H1 (cell line): ENCODE measurements at places on chromosomes 7 and 10. TPM values are rescaled to one million over a fixed set of nuclear protein-coding genes. Genes with fewer than 3 reads are reported as not detected.
A peak's percentile ranks its signal among the peaks of the same experiment; 100 is the strongest.

PON1 gene
- total RNA-seq = not detected in 2 replicates

SEMA3C gene
- total RNA-seq = 0.98 and 1.4 TPM in 2 replicates

GRCh38 chr10:4144817-4145216 lies 359.8 kb upstream of the KLF6 start:
- no peaks in the 10 kb centered on the region for H3K4me1 ChIP-seq
- H3K27me3 ChIP-seq = no peaks in the 10 kb centered on the region
- no peak overlapping the region for H3K27ac ChIP-seq
- H3K4me3 ChIP-seq = no peak overlapping the region

GRCh38 chr10:62623223-62623622 lies 181.3 kb upstream of the ADO start:
- H3K27me3 ChIP-seq = no peaks in the 10 kb centered on the region
- H3K4me3 ChIP-seq = no peak overlapping the region
- DNase-seq = no peak
- no peaks in the 10 kb centered on the region for H3K36me3 ChIP-seq
- H3K4me1 ChIP-seq = no peaks in the 10 kb centered on the region; the same call in 1 of the 2 replicates
- H3K27ac ChIP-seq = no peak overlapping the region

- no peak overlapping the region for H3K4me3 ChIP-seq
- no peak for DNase-seq
- no peaks in the 10 kb centered on the region for H3K36me3 ChIP-seq
- no peaks in the 10 kb centered on the region for H3K27me3 ChIP-seq
- H3K4me1 ChIP-seq = no peaks in the 10 kb centered on the region
Observed at GRCh38 chr10:124350806-124351205, 67.9 kb downstream of the OAT start.

GRCh38 chr10:101066146-101066895 lies 4.5 kb downstream of the KAZALD1 start:
- H3K27me3 ChIP-seq = peaks cover 64% of the 10 kb centered on the region
- peaks cover 21% of the 10 kb centered on the region for H3K4me1 ChIP-seq
- no peaks in the 10 kb centered on the region for H3K36me3 ChIP-seq
- no peak for DNase-seq
- H3K4me3 ChIP-seq = peak overlapping the region; percentile 64

DNA sequence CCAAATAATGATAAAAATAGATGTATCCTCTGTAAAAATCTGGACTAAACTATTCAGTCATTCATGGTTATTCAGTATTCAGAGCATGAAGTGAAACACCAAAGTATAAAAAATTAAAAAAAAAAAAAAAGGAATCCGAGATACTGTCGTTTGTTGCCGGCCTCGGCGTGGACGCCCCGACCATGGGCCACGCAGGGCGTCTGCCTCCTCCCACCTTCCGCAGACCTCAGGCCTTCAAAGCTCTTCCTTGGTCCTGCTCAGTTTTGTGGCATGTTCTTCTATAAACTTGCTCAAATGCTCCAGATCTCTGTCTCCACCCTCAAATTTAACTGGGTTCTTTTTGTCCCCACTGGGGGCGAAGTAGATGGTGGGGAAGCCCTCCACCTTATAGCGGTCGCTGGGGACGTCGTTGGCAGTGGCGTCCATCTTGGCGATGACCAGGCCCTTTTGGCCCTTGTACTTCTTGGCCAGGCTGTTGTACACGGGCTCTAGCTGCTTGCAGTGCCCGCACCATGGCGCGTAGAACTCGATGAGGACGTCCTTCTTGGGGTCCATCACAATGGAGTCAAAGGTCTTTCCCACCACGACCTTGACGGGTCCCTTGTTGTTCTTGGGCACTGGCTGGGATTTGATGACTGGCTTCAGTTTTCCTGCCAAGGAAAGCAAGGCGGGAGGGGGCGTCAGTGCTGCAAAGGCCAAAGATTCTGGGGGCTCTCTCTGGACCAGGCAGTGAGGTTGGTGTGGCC lies 24.6 kb downstream of the PDIA4 start:
- H3K27ac ChIP-seq = no peak overlapping the region
- no peak for DNase-seq
- peaks cover 54% of the 10 kb centered on the region for H3K36me3 ChIP-seq
- H3K4me1 ChIP-seq = no peaks in the 10 kb centered on the region; the same call in 1 of the 2 replicates
